ENCODE measurements at places on chromosomes 16 and 17.

DNA sequence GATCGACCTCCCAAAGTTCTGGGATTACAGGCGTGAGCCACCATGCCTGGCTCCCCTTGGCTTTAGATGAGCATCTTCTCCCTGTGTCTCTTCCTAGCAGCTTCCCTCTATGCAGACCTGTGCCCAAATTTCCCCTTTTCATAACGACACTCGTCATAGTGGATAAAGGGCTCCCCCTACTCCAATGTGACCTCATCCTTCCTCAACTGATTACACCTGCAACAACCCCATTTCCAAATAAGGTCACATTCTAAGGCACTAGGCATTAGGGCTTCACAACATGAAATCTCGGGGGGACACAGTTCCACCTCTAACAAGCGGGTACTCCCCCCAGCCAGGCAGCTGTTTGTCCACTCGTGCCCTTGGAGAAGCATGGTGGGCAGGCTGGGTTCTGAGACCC, 10.3 kb downstream of the KIF19 start:
- no peak for DNase-seq

GRCh38 chr16:79278506-79278905, 322.0 kb downstream of the MAF start:
- no peak for DNase-seq

DNA sequence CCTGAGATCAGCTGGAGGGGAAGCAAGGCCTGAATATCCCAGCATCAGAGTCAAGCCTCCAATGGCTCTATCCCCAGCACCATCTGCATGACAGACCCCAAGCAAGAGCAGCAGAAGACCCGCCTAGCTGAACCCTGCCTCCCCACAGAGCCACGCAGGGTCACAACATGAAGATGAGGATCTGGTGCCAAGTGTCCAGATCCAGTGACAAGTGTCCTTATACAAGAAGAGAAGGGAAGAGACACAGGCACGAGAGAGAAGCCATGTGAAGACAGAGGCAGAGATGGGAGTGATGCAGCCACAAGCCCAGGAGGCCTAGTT, 28.9 kb downstream of the TNFRSF13B start:
- DNase-seq, result no peak

GRCh38 chr17:44004761-44005526, 522 bp downstream of the NAGS start:
- no peak for DNase-seq

GRCh38 chr17:17053446-17054379, 11.5 kb downstream of the MPRIP start:
- no peak for DNase-seq

GRCh38 chr16:31451681-31452351, 7.5 kb upstream of the ARMC5 start:
- peak; percentile 89 for DNase-seq

DNA sequence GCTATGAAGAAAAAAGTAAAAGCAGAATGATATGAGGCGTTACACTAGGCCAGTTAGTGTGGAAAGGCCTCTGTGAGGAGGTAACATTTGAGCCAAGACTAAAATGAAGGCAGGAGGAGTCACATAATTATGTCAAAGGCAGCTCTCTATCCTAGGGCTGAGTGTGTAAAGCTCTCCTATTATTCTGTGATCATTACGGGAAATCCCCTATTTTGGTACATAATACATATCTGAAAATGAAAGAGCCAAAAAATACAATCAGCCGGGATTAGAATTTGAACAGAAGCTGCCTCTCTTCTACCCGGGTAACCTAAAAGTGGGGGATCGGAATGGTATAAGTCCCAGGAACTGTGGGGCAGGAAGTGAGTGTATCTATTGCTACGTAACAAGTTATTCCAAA, 27.1 kb downstream of the HEATR3 start:
- DNase-seq, result no peak

DNA sequence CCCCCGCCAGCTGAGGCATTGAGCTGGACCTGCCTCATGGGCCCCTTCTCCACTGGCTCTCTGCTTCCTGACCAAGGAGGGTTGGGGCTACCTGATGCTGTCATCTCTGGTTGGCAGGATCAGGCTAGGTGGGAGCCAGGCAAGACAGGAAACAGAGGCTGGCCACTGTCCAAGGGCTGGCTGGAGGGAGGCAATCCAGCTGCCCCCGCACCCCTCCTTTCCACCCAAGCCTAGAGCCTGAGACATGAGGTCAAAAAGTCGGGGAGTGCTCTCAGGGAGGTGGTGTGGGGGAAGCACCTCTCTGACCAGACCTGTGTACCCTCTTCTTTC, 14.5 kb downstream of the NGFR start:
- DNase-seq, result no peak

DNA sequence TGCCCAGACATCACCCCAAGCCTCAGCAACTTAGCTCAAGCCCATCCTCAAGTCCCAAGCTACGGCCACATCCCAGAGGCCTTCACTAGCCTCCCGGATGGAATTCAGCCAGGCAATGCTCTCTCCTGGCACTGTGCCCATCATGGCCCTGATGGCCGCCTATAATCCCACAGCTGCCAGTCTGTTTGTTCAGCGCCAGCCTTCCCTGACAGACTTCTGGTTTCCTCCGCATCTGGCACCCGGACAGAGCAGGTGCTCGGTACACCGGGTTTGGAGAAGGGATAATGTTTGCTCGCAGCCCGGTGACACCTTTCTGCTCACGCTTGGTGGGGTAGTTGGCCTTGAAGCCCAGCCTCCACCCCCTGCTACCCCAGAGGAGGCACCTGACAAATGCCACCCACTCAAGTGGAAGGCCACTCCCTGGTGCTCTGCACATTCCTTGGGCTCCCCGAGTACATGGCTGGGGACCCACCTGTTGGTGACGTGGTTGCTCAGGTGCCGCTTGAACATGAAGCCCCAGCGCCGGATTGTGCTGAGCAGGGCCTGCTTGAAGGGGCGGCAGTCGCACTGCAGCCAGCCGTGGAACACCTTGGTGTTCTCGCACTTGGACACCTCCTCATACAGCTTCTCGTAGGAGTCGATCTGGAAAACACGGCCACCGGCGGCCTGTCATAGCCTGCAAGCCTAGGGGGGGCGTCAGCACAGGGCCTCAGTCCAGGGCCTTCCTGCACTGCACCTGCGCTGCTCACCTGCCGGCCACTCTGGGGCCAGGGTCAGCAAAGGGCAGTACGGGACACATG, 47.1 kb downstream of the DNAH17 start:
- peak; percentile 87 for DNase-seq

DNA sequence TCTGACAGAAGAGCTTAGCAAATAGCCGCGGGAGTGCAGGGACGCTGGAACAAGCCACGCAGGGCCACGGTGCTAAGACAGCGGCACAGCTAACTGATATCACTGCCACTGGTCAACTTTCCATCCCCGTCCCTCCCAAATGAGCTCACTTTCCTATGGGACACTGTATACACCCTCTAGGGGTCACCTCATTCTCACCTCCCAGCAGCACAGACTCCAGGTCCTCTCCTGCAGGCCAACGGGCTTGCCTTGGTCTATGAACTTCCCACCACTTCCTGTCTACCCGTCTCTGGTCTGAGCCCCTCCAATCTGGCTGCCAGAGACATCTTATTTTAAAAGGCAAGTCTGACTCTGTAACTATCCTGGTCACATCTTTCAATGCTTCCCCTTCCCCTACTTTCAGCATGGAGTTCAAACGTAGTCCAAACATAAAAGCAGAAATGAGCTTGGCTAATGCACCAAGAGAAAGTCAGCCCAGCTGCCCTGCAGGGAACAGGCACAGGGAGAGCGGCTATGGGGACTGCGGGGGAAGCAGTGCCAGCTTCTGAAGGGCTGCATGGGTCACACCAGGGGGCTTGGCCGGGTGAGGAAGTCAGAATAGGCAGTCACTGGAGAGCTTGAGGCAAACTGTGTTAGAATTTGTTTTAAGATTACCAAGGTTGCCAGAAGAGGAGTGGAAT, 26.3 kb upstream of the SLC38A8 start:
- no peak for DNase-seq

DNA sequence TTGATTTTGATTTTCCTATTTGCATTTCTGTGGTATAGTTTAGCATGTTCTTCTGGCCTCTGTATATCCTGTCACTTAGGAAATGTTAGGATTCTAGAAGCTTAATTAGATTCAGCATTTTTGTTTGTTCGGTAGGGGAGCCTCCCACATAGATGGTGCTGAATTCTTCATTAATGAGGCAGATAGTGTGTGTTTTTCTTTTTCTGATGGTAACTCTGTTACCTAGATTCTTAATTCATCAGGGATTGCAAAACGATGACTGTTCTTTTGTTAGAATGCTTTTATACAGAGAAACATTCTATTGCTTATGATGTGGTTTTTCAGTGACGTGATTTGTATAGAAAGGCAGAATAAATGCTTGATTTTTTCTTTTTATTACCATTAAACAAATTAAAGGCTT, 19.0 kb downstream of the BANP start:
- DNase-seq, result no peak

GRCh38 chr16:85836706-85837582, 37.4 kb downstream of the COX4I1 start:
- no peak for DNase-seq

GRCh38 chr16:54821731-54822130, 108.9 kb upstream of the IRX5 start:
- DNase-seq, result no peak

DNA sequence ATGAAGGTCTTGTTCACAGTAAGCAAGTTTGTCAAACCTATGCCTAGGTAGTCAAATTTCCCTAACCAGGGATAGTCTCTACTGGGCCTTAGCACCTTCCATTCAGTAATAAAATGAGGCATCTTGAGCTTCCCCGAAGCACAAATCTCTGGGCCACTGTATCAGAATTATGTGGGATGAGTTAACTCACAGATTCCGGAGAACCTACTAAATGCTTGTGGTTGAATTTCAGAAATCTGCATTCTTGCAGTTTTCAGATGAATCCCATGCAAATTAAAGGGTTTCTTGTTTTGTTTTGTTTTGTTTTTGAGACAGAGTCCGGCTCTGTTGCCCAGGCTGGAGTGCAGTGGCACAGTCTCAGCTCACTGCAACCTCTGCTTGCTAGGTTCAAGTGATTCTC, 478.8 kb upstream of the HSBP1 start:
- no peak for DNase-seq

DNA sequence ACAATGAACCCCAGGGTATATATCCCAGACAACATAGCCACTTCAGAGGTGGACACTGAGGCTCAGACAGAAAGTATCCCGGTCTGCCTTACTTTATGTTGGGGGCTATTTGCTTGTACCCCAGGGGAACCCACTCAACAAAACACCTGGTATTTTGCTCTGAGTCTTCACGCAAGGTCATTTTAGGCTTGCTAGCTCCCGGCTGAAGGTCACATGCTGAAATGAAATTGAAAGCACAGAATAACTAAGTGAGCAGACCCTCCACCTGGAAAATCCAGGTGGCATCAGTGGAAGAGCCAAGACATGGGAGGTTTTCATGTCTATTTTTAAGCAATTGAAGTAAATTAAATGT, 4.1 kb upstream of the KDM8 start:
- no peak for DNase-seq

DNA sequence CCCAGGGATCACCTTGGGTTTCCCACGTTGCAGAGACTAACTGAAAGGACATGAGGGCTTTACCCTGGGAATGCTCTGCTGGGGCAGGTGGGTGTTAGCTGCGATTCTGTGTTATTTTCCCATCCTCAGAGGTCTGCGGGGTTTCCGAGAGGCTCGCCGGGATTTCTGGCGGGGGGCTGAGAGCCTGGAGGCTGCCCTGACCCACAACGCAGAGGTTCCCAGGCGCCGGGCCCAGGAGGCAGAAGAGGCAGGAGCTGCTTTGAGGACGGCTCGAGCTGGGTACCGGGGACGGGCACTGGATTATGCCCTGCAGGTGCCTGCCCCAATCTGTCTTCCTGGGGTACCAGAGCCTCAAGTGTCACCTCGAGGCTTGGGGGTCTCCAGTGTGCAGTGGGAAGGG, 6.9 kb downstream of the ACAP1 start:
- DNase-seq, result no peak

GRCh38 chr16:10619271-10619849, 39.0 kb upstream of the EMP2 start:
- peak; percentile 79 for DNase-seq

DNA sequence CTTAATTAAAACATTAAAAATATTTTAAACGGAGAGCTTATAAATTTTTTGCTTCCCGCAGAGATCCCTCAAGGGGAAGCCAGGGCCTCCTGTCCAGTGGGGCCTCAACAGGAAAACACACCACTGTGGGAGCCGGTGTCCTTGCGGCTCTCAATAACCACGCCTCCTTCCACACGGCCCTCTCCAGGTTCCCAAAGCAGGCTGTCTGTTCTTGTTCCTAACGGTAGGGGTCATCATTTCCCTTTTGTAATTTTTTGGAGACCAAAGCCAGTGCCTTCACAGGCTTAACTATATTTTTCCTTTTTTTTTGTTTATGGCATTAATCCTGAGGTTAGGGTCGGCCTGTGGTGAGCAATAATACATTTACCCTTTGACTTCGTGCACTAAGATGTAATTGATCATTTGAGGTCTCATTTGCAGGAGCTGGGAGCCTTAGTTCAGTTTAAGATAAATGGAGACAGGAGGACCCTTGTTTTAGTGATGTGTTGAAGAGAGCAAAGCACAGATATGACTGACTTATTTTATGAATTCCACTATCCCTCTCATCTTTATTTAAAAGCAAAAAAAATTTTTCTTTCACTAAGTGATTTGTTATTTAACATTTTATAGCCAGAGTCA, 77.5 kb upstream of the N4BP1 start:
- DNase-seq, result peak; percentile 87

GRCh38 chr16:85395207-85395912, 217.8 kb upstream of the GSE1 start:
- DNase-seq, result peak; percentile 67

- DNase-seq, result no peak
These were observed 62.0 kb upstream of the TEKT3 start for GRCh38 chr17:15403276-15403939.

DNA sequence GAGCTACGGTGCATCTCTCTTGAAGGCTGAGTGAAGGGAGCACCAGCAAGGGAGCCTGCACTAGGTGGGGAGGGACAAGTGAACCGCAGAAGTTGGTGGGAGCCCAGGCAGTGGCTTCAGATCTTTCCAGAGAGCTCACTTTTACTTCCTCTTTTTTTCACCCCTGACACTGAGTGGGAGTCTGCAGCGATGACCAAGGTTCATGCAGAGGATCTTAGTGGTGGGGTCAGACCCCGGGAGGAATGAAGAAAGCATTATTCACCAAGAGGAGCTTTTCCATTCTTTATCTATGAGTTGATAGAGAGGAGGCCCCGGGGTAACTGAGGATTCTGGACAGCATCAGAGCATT, 3.0 kb upstream of the CCL2 start:
- no peak for DNase-seq

- DNase-seq, result no peak
These were observed 24.9 kb upstream of the MYH2 start for GRCh38 chr17:10574324-10574723.

- DNase-seq, result peak; percentile 46
These were observed 802 bp downstream of the SETD6 start for GRCh38 chr16:58515871-58516767.

DNA sequence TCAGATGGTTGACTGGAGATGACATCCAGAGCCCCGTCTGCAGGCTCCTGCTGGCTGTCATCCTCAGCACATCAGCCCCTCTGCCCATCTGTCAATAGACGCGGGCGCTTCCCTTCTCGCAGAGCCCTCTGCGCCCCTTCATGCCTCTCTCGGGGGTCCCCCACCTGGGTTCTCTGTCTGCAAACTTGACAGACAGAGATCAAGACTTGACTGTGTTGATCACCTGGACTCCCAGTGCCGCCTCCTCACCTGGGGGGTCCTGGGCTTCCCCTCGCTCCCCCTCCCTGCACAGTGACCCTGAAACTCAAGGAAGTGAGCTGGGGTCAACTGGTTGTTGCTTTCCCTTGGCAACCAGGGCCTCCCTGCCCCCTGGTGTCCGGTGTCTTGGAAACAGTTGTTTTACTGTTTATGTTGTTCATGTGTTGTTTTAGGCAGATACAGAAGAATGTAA, 31.9 kb downstream of the RNF213 start:
- no peak for DNase-seq

- no peak for DNase-seq
These were observed 71.3 kb downstream of the SOX9 start for GRCh38 chr17:72191921-72192799.

Measured in NCI-H82 (cell line).